Liver (tissue), 10 donors: ENCODE measurements at places on chromosomes 5 and 9.

DNA sequence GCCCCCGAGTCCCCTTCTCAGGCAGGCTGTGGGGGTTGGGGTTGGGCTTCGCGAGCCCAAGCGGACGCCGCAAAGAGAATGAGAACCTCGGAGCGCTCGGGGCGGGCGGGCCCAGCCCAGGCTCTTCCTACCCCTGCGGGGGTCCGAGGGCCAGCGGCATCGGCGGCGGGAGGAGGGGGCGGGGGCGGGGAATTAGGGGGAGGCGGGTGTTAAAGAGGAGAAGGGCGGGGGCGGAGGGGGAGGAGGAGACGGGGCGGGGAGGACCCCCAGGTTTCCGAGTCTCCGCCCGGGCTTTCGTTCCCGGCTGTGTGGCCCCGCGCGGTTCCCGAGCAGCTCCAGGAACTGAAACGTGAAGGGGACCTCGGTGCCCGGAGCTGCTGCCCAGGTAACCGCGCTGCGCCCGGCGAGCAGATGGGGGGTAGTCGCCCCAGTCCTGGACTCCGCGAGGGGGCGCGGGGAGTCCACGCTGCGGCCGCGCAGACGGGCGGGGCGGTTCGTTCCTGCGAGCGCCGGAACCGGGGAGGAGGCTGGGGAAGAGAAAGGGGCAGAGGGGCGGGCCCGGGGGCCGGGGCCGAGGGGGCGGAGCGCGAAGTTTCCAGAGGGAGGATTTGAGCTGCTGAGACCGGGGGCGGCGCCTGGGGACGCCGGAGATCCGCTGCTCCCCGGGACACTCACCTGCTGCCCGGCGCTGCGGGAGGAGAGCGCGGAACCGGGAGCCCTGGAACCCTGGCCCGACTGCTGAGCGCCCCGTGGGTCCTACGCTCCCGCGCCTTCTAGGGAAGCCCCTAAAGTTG is 38.4 kb upstream of the PLEKHG4B start:
- DNase-seq: peak; percentile 42

DNA sequence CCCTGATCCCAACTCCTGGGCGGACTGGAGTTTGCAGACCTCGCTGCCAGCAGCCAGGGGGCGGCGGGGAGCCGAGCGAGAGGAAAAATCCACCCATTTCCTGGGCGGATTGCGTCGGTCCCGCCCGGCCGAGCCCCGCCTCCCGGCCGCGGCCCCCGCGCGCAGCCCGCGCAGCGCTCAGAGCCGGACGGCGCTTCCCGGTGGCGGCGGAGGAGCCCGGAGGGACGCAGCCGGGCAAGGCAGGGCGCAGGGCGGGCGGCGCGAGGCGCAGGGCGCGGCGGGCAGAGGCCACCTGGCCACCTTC is at the start of gene OLFM1:
TSS of gene OLFM1 (plus strand) at position 180 of the 304 bp plus-strand sequence. CDS start 322 bp downstream, outside the sequence.
- DNase-seq: peak; percentile 41

DNA sequence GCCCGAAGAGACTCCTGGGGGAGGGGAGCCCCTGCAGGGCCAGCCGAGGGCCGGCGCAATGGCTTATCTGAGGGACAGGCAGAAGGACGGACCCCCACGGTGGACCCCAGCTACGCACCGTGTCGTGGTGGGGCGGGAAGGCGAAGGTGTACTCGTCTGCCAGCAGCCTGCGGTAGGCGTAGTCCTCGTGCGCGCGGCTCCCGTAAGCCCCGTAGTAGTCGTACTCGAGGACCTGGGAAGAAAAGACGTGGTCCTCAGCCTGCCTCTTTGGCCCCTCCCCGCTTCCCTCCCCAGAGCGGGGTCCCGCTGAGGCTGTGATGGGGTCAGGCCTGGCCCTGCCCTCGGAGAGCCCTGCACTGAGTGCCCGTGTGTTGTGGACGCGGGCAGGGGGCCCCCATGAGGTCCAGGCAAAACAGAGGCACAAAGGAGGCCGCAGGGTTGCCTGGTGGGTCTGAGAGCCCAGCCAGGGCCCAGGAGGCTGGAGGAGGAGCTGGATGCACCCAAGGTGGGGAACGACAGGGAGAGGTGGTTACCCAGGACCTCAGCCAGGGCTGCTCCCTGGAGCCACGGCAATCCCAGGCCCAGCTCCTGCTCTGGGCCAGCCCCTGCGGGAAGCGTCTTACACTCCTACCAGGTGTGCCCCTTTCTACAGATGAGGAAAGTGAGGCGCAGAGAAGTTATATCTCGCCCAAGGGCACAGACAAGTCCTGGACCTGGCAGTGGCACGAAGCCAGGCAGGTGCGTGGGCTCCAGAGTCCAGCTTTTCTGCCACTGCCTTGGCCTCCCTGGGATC is 35.2 kb downstream of the SARDH start:
- DNase-seq: no peak

- no peak for DNase-seq
Observed at GRCh38 chr5:104172976-104173375, 610.4 kb upstream of the NUDT12 start.

GRCh38 chr5:132229236-132229635 is 1.6 kb upstream of the P4HA2 start:
- DNase-seq: peak; percentile 27

DNA sequence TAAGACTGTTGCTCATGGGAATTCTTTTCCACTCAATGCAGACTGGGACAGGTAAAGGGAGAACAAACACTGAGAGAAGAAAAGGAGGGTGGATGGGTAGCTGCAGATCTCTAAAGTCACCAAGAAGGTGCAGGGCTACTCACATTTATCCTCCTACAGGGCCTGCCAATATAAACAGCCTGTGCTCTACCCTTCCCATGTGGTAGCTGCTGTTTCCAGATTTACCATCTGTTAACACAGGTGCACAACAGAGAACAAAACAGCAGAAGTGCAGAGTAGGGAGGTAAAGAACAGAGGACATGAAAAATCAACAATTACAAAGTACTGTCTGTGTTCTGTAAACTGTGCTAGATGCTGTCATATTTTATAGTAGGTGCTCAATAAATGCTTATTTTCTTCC is 26.0 kb downstream of the JAKMIP2 start:
- no peak for DNase-seq
